Stimulated activated naive CD4-positive, alpha-beta T cell treated with Interleukin-2 at 50 U/mL for 16 hours (primary cell): ENCODE measurements at places on chromosomes 5 and 9.
A peak's percentile ranks its signal among the peaks of the same experiment; 100 is the strongest.

- no peak for DNase-seq
Measured at GRCh38 chr9:109542922-109543321, 44.8 kb upstream of the PTPN3 start.

GRCh38 chr9:95330720-95331404 is 13.4 kb upstream of the FANCC start:
- DNase-seq: no peak

GRCh38 chr5:88021141-88021540 is 247.5 kb downstream of the TMEM161B start:
- DNase-seq: no peak

GRCh38 chr9:125423964-125424363 is 162.3 kb downstream of the GAPVD1 start:
- no peak for DNase-seq

DNA sequence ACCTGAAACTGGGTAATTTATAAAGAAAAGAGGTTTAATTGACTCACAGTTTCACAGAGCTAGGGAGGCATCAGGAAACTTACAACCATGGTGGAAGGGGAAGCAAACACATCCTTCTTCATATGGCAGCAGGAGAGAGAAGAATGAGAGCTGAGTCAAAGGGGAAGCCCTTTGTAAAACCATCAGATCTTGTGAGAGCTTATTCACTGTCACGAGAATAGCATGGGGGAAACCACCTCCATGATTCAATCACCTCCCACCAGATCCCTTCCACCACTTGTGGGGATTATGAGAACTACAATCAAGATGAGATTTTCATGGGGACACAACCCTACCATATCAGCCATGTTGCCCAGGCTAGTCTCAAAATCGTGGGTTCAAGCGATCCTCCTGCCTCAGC is 143.4 kb downstream of the FGF18 start:
- DNase-seq: no peak

DNA sequence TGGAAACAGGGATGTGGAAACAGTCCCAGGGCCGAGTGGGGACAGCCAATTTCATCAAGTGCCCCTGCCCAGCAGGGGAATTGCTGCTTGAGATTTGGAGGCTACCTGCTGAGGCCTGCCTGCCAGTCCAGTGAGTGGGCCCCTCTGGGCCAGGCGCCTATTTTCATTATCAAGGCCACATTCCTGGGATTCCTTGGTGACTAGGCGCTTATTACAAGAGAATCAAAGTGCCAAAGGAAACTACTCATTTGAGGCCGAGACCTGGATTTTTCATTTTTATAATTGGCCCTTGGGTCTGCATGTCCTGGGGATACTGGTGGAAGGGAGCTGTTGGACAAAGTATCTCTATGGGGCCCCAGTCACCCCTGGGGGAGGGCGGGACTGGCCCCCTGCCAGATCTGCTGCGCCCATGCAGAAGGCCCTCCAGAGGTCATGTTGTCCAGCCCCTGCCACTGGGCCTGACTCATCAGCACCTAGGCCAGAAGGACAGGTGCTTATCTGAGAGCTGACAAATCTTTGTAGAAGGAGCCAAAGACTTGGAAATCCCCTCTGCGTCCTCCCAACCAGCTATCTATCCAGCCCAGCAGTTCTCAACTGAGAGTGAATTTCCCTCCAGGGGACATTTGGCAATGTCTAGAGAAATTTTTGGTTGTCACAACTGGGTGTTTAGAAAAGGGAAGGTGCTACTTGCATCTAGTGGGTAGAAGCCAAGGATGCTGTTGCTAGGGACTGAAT is 45.6 kb downstream of the FOXI1 start:
- no peak for DNase-seq

DNA sequence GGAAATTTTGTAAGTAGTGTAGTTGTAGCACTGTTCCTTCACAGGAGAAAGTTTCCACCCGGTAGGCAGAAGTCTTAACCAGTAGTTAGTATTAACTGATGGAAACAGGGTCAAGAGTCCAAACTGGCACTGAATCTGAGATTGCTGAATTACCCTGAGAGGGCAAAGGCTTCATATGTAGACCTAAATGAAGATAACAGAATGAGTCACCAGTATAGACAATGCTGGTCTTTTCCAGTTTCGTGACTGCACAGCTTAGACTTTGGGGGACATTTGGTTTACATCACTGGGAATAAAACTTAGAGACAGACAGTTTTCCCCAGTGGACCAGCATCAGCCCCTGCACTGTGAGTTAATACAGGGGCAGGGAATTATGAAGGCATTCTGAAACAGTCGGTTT is 60.5 kb downstream of the PCSK5 start:
- no peak for DNase-seq

- no peak for DNase-seq
Measured at GRCh38 chr5:143219696-143220095, 183.8 kb downstream of the NR3C1 start.

GRCh38 chr9:93962017-93962416 is 6.9 kb upstream of the BARX1 start:
- no peak for DNase-seq

DNA sequence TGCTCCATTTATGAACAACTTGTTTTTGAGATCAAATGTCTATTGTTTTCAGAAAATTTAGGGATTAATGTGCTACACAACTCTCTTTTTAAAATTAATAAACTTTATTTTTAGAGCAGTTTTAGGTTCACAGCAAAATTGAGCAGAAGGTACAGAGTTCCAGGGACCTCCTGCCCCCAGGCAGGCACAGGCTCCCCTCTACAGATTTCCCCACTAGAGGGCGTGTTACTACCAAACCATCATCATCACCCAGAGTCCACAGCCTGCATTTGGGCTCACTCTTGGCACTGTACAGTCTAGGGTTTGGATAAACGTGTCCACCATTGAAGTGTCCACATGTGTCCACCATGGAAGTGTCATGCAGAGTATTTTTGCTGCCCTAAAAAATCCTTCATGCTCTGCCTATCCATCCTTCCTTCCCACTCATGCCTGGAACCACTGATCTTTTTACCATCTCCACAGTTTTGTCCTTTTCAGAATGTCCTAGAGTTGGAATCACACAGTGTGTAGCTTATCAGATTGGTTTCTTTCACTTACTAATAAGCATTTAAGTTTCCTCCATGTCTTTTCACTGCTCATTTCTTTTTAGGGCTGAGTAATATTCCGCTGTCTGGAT is 61.7 kb downstream of the MRPL36 start:
- no peak for DNase-seq

DNA sequence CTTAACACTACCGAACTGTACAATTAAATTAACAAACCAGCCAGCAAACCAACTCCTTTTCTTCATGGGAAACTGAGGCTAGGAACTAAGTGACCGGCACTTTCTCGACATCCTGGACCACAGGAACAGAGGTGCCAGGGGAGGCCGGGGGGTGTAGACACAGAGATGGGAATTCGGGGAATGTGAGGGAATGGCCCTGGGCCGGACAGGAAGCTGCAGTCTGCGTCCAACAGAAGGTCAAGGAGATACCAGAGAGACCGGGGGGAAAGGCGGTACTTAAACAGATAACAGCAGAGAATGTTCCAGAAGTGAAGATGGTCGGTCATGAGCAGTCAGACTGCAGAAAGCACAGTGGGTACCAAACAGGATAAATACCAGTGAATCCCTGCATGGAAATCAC is 40.3 kb downstream of the DBH start:
- DNase-seq: no peak

DNA sequence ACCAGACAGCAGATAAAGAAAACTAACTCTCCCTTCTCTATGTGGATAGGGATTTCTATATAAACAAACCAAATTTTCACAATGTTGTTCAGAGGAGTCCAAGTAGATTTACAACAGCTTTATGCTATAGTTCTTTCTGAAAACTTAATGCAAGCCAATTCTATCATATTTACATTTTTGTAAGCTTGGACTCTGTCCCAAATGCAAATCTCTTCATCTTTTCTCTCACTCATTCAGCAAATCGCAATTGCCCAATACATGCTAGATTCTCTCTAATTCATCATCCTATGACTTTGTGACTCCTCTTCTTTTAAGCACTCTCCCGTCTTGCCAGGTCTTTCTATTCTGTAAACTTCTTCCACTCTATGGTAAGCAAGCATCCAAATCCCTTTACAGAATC is 39.1 kb upstream of the UGT3A2 start:
- DNase-seq: no peak

- no peak for DNase-seq
Measured at GRCh38 chr9:21428235-21428634, 12.0 kb upstream of the IFNA1 start.

- no peak for DNase-seq
Measured at GRCh38 chr5:54361691-54362411, 51.5 kb upstream of the ARL15 start.

- DNase-seq: no peak
Measured at GRCh38 chr5:111682641-111683040, 74.4 kb downstream of the NREP start.

- no peak for DNase-seq
Measured at GRCh38 chr9:134406366-134407120, 80.3 kb downstream of the RXRA start.

DNA sequence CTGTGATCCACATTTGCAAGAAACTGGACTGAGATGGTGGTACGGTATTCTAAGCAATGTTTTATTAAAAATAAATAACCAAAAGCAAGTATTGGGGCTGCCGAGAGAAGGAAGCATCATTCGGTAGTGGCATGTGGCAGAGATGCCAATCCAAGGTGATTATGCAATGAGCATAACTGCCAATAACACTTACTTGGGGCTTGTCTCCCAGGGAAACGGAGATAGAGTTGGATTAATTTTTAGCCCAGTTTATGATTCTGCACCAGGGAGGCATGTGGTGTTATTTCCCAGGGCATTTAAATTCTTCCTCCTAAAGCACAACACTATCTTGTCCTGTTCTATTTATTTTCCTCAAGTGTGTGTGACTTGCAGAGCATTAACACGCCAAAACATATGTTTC is 17.9 kb downstream of the SLC24A2 start:
- no peak for DNase-seq

DNA sequence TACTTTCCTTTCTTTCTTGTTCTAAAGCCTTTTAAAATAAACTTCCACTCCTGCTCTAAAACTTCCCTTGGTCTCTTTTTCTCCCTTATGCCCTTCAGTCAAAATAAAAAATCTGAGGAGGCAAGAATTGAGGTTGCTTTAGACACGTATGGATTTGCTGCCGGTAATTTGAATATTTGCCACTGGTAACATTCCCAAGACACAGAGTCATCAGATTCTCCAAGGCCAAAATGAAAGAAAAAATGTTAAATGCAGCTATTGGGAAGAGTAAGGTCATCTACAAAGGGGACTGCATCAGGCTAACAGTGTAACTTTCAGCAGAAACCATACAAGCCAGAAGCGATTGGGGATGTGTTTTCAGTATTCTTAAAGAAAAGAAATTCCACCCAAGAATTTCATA is 311.1 kb downstream of the CDH18 start:
- no peak for DNase-seq

DNA sequence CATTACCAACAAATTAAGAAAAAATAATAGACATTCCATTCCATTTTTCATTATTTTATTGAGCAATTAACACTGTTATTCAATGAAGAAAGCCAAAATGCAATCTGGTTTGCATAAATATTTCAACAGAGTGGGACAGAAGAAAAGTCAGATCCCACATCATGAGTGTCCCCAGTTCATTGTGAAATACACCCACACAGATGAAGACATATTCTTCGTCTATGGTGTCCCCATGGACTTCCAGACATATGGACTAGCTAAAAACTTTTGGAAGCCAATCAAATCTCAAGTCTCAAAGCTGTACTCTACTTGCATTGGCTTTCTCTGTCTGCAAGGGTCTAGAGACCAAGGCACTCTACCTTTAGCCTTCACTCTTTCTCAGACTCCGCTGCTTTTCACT is 194.3 kb downstream of the SEMA5A start:
- DNase-seq: no peak

DNA sequence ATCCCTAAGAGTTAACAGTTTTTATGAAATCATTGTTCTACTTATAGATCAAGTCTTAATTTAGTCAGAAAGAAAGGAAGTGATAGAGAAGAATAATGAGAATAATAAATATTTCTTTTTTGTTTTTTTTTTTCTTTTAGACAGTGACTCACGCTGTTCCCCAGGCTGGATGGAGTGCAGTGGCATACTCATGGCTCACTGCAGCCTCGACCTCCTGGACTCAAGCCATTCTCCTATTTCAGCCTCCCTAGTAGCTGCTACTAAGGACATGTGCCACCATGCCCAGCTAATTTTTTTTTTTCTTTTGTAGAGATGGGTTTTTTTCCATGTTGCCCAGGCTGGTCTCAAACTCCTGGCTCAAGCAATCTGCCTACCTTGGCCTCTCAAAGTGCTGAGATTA is 11.0 kb downstream of the IFNA21 start:
- no peak for DNase-seq

- DNase-seq: peak; percentile 13
Measured at GRCh38 chr5:146447734-146448380, 724 bp downstream of the TCERG1 start.

DNA sequence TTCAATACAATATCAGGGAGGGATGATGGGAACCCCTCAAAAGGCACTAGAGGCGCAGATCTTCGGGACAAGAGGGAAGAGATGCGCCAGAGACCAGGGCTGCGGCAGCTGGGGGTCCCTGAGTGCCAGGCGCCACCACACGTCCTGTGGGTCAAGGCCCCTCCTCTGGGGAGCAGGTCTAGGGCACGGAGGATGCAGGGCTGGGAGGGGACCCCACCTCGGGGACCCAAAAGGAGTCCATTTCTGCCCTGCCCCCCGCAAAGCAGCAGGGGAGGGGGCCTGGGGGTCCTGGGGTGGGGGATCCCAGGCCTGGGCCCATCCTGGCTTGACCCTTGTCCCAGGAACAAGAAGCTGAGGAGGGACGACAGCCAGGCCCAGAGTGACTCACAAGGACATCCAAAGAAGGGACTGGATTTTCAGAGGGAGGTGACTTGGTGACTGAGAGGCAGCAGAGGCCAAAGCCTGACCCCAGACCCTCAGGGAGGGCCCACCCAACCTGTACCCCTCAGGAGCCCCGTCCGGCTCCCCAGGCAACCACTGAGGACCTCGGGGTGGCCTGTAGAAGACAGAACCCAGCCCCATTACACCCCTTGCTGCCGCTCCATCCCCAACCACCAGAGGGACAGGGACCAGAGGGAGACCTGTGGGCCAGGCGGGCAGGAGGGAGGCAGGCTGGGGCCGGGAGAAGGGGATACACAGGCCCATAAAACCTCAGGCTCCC is 54.2 kb downstream of the LRSAM1 start:
- peak; percentile 4 for DNase-seq

DNA sequence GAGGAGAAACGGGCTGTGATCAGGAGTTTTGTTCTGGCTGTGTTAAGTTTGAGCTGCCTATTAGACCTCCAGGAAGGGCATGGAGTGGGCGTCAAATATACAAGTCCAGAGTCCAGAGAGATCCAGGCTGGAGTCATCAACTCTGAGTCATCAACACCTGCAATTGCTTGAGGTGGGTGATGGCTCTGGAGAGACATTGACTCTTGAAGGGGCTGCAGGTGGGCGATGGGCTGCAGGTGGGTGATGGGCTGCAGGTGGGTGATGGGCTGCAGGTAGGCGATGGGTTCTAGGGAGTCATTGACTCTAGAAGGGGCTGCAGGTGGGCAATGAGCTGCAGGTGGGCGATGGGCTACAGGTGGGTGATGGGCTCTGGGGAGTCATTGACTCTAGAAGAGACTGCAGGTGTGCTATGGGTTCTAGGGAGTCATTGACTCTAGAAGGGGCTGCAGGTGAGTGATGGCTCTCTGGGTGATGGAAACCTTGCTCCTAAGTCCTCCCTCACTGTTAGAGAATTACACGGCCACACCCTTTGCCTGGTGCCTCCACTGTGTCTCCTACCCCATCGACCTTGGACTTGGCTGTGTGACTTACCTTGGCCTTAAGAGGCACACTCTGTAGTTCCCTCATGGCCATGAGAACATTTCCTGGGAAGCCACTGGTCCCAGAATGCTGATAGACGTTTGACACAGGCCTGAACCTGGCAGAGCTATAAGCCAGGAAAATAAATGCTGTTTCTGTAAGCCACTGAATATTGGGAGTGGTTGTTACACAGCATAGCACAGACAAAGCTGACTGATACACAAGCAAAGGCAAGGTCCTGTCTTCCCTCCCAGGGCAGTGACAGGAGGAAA is 10.4 kb upstream of the FIBCD1 start:
- no peak for DNase-seq
